Activated CD8-positive, alpha-beta memory T cell treated with anti-CD3 and anti-CD28 coated beads for 1 hour (primary cell): ENCODE measurements at places on chromosomes 5 and 9.

DNA sequence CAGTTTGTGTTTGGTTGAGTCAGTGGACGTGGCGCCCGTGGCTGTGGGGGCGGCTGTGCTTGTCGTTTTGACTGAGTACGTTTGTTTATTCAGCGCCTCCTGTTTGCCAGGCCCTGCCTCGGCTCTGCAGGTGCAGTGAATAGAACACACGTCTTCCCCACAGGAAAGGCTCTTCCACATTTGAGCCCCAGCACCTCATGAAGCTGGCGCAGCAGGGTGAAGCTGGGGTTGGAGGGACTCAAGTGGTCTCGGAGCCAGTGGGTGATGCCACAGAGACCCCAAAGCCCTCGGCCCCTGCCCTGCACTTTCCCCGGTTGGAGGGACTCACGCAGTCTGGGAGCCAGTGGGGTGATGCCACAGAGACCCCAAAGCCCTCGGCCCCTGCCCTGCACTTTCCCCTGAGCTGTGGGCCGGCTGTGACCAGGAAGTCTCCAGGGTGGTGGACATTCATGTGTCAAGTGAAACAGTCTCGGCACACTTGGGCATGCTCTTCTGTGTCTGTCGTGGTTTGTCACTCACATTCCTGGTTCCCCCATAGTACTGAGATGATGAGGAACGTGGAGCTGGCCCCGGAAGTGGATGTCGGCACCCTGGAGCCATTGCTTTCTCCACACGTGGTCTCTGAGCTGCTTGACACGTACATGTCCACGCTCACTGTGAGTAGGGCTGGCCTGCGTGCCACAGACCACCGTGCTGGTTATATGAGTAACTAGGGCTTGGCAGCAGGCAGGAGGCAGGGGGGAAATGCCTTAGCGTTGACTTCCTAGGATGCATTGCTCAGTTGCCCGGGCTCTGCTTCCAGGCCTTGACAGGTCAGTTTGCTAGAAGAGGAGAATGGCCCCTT, 13.6 kb downstream of the EXOC3 start:
- DNase-seq: no peak

DNA sequence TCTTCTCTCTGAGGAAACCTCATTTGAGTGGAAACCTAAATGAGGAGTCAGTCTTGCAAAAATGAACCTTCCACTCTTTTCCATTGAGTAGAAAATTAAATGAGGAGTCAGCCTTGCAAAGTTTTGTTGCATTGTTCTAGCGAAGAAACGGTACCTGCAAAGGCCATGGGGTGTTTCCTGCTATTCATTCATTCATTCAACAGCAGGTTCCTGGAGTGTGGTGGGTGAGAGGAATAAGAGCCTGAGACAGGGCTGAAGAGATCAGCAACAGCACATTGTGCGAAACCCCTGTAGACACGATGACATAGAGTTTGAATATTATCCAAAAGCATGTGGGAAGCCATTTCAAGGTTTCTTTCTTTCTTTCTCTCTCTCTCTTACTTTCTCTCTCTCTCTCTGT, 14.6 kb upstream of the SETX start:
- DNase-seq: no peak

- no peak for DNase-seq
Observed at GRCh38 chr9:99953861-99954507, 47.5 kb downstream of the STX17 start.

DNA sequence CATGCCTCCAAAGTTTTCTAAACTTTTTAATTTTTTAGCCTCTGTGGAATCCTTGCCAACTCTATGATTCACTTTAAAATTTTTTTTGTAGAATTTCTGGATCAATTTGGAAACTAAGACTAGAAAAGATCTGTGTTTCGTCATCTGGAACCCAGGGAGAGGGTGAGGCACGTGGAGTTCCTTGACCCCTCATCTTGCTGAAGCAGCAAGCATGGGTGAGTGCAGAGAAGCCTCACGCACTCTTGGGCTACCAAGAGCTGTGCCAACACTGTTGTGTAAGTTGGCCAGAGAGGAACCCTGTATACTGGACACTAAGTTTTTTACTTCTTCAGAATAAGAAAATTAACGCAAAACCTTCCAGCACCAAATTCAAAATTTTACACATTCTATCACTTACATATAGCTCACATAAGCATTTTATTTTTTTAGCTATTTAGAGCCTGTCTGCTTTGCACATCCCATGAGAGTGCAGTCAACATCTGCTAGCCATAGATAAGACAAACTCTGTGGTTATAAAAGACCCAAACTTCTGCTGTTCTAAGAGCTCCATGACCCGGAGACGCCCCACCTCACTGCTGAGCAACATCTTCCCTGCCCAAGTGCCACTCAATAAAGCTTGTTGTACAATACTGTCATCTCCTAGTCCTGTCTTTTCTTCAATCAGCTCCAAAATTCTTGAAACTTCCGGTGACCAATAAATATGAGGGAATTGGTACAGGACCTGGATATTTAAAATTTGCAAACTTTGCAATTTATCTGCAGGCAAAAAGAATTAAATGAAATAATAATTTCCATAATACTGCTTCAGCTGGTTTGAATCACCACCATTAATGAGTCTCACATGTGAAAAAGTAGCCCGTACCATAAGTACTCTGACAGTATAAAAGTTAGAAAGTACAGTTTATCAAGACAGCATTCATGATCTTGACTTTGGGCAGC, 69.7 kb upstream of the ADCY2 start:
- no peak for DNase-seq

- DNase-seq: no peak
Observed at GRCh38 chr5:78046006-78046405, 248.5 kb downstream of the AP3B1 start.
